ENCODE measurements at places on chromosomes 3 and 15. TPM values are rescaled to one million over a fixed set of nuclear protein-coding genes. Genes with fewer than 3 reads are reported as not detected.

CHRM5 gene
- not detected for total RNA-seq

ACKR2 gene
- not detected for total RNA-seq

KY gene
- not detected for total RNA-seq

LSM3 gene
- total RNA-seq: 6.5 TPM

SHISA5 gene
- 109 TPM for total RNA-seq

SH2D7 gene
- not detected for total RNA-seq

SPESP1 gene
- not detected for total RNA-seq

CHRNA5 gene
- total RNA-seq: 0.25 TPM

CCDC39 gene
- total RNA-seq: not detected

KLHL40 gene
- not detected for total RNA-seq

CSTA gene
- 1.4 TPM for total RNA-seq

TGFBR2 gene
- 203 TPM for total RNA-seq

GCNT3 gene
- not detected for total RNA-seq

All from CD4-positive, alpha-beta T cell (primary cell).